ENCODE measurements at places on chromosomes 7 and 10. TPM values are rescaled to one million over a fixed set of nuclear protein-coding genes. Genes with fewer than 3 reads are reported as not detected.

The PRSS37 gene
- not detected for total RNA-seq

The GALNT17 gene
- 0.13 TPM for total RNA-seq

The CAMK1D gene
- 7.2 TPM for total RNA-seq

The LRRC4 gene
- 0.03 TPM for total RNA-seq
